HepG2 (cell line): ENCODE measurements at places on chromosomes 12 and 14.
A peak's percentile ranks its signal among the peaks of the same experiment; 100 is the strongest.

GRCh38 chr12:112514926-112515642 lies 96.3 kb downstream of the PTPN11 start:
- no peak for DNase-seq

DNA sequence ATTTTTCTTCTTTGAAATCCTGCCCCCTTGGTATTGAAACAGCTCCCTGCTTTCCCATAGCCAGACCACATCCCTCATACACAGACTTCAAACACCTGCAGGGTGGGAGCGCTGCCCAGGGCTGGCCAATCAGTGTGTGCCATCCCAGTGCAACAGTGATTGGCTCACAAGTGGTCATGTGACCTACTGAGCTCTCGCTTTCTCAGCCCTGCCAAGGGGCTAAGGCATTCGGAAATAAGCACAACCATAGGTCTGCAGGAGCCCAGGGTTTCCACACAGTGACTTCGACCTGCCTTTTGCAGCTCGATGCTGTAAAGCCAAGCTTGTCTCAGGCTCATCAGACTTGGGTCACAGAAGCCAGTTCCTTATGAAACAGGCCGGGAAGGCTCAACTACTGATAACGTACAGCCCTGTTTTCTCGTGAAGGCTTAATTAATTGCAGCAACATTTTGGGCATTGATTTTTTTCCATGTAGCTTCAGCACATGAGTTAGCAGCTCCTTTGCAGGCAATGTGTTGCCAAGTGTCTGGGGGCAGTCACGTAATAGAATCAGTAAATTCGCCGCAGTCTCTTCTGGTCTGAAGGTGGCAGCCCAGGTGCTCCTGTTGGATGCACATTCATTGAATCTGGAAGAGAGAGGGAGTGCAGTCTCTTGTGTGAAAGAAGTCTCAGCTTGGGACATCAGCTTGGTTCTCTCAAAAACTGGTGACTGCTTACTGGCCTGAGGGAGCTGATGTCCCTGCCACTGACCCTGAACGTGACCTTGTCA lies 1091.8 kb downstream of the AACS start:
- DNase-seq: no peak

DNA sequence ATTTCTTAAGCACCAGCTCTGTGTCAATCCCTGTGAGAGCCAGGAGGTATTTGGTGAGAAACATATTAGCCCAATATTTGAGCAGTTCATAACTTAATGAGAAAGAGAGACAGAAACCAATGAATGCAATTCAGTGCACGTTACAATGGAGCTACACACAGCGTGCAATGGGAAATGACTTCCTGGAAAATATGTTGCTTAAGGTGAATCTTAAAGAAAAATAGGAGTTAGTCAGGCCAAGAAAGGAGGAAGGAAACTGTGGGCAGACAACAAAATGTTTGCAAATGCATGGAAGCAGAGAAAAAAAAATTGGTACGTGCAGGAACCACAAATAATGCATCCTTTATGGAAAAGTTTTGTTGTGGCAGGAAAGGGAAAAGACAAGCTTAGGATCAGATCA lies 481.7 kb downstream of the BCAT1 start:
- no peak for DNase-seq

- no peak for DNase-seq
Measured at GRCh38 chr12:76726626-76727025, 37.3 kb upstream of the ZDHHC17 start.

- DNase-seq: no peak
Measured at GRCh38 chr12:24820872-24821271, 128.0 kb downstream of the BCAT1 start.

DNA sequence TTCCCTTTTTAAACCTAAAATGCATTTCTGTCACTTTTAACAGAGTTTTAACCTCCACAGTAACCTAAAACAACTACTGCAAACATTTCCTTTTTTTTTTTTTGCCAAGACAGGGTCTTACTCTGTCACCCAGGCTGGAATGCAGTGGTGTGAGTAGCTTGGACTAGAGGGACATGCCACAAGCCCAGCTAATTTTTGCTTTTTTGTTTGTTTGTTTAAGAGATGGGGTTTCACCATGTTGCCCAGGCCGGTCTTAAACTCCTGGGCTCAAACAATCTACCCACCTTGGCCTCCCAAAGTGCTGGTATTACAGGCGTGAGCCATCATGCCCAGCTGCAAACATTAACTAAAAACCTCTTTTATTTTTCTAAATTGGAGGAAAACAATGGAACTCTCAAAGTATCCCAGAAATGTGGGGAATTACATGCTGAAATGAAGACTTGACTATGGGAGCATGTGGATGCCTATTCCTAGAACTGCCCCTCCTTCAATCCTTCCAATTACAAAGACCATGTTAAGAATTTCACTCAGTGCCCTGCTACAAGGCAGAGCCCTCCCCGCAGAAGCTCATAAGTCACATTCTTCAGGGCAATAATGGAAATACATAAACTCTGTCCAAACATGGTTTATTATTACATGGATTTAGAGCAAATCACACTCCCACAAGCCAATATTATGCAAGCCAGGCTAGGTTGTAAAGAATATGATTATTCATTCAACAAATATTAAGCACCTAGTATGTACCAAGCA lies 66.9 kb downstream of the C12orf56 start:
- DNase-seq: no peak

GRCh38 chr12:76420222-76420621 lies 72.0 kb upstream of the BBS10 start:
- DNase-seq: no peak

DNA sequence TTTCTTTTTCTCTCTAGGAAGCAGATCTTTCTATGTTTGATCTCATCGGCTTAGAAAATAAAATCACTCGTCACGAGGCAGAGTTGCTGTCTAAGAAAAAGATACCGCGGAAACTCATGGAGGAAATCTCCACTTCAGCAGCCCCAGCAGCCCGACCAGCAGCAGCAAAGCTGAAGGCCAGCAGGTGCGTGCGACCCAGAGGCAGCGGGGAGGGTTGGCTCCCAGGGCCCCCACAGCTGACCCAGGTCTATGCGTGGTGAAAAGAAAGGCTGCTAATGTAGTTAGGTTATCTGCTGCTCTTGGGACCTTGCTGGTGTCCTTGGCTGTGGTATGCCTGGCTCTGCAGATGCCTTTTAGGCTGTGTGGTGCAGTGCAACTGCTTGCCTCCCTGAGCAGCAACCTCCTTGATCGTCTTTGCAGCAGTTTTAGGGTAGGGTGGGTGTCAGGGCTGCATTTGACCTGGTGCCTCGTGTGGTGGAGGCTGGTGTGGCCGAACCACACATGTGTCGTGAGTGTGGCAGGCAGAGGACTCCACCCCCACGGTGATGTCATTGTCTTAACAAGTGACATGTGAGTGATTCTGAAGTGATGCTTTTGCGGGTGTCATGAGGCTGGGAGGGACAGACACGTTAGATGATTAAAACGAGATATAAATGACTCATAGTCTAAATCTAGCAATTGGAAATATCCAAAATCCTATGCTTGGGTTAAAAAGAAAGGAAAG lies 68.6 kb downstream of the EP400 start:
- DNase-seq: no peak

DNA sequence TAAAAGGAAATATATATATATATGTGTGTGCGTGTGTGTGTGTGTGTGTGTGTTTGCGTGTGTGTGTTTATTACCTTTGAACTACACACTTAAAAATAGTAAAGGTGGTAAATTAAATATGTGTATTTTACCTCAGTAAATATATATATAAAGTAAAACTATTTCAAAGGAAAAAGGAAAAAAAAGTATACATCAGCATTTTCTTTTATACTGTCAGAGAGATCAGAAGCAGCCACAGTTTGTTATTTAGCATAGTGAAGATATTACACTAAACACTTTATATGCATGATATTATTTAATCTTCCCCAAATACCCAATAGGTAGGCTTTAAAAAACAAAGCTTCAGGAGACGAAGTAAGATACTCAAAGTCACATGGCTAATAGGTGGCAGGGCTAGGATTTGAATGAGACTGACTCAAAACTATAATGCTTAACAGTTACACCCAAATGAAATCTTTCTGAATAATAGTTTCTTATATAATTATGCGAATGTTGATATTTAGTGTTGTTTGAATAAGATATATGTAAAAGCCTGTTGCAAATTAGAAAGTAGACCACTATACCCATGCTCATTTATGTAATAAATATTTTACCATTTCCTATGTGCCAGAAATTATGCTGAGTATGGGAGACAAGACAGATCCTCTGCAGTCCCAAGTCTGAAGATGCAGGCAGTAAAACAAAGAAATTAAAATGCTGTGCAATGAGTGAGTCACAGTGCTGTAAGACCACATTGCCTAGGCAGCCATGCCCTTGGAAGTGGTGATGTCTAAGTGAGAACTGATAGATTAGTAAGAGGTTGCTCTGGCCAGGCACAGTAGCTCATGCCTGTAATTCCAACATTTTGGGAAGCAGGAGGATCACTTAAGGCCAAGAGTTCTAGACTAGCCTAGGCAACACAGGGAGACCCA lies 66.1 kb downstream of the PDZRN4 start:
- no peak for DNase-seq

DNA sequence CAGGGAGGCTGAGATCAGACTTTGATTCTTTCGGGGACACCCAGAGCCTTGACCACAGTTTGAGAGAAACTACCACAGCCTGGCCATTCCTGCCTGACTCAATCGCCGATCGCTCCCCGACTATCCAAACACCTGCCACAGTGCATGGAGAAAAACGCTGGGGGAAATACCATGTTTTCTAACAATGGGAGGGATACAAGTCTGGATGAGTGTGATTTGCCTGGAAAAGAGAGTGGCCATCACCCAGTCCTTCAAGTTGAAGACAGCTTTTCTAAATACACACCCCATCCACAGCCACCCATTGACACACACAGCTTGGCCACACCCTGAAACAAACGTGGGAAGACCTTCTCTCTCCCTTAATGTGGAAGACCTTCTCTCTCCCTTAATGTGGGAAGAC lies 6.7 kb upstream of the VASH1 start:
- DNase-seq: no peak

DNA sequence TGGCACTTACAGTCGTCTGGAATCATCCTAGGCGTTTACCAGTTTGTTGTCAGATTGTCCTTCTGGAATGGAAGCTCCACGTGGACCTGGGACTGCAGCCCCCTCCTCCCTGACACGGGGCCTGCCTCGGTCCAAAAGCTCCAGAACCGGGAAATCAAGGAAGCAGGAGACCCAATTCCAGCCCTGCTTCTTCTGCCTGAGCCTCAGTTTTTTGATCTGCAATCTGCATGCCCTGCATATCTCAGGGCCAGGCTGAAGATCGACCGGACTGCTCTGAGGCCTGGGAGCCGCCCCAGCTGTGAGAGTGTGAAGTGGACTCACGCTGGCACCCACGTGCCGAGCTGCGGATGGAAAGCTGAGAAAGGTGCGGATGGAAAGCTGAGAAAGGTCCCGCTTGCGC lies 98.6 kb downstream of the SETD3 start:
- DNase-seq: no peak

- DNase-seq: no peak
Measured at GRCh38 chr12:55711786-55712553, 3.9 kb upstream of the BLOC1S1 start.

DNA sequence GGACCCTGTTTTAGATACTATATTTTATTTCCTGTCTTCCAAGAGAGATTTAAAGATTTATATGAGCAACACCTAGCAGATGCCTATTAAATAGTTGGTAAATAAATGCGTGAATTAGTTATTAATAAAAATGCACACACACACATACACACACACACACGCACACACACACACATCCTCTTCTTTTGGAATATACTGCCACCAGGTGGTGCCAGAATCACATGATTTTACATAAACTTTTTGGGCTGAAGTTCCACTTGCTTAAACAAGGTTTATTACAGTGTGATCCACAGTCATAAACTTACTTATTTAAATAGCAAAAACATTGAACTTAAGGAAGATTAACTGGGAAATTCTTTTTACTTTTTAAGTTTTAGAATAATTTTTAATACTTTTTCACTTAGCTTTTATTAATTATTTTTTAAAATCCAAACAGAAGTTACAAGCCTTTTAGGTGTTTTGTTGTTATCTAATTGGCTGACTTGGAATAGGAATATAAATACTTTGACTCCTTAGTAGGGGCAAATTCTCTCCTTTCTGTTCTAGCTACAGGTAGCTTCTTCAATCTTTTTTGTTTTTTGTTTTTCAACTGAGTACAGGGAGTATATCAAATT lies 17.5 kb downstream of the RAD51B start:
- DNase-seq: peak; percentile 74

GRCh38 chr14:95156161-95157047 lies 925 bp downstream of the DICER1 start:
- DNase-seq: peak; percentile 7

- no peak for DNase-seq
Measured at GRCh38 chr14:100336618-100337530, 13.7 kb downstream of the SLC25A47 start.

DNA sequence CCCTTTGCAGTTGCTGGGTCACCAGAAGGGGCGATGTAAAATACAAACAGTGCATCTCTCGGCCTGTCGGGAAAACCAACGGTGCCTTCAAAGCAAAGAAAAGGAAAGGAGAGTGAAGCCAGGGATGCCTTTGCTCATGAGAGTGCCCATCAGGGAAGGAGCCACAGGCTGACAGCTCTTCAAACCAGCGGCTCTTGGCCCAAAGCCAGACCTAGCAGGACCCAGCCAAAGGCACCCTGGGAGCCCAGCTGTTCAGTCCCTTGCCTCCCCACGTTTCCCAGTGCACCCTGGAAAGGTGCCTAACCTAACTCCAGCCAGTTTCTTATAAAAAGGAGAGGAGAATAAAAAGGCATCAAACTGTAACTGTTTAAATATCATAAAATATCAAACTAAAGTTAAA lies 29.2 kb downstream of the PRMT8 start:
- no peak for DNase-seq

DNA sequence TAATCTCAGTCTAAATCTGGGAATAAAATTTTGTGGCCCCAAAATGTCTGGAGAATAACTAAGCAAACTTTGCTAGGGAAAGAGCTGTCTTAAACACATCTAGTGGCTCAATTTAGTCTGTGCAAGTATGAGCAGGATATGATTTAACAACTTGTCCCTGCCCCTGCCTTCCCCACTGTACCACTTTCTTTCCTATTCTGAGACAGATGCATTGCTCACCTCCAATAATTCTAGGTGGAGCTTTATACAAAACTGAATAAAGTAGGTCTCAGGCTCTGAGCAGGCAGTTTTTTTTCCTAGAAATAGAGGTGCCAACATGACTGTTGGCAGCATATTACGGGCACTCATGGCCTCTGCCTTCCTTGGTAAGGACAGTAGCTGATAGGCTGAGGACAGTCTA lies 412.1 kb downstream of the DAD1 start:
- DNase-seq: no peak

DNA sequence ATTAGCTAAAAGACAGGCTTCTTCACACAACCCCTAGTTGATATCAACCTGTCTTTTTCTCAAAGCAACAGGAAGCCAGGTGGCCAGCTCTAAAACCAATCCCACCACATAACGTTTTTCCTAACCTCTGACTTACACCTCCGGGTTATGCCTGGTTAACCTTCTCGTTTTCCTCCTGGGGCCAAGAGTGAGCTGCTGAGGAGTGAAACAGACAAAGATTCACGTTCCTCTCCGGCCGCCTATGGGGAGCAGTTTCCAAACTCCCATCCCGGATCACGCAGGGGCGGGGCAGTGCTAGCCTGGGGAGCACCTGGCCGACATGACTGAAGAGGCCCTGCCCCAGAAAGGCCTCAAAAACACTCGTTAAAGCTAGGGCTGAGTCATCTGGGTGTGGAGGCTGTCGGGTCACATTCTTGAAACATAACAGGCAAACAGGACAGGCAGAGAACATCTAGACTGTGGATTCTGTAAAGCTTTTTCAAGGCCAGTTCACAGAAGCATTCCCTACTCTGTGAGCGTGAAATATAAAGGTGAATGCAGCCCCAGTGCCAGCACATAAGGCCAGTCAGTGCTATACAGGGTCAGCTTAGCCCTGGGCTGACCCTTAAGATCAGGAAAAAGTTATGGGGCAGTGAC lies 25.9 kb upstream of the LGALS3 start:
- peak; percentile 95 for DNase-seq

- DNase-seq: no peak
Measured at GRCh38 chr14:101600891-101601605, 39.8 kb downstream of the DIO3 start.
